ENCODE measurements at places on chromosomes 5 and 9.

DNA sequence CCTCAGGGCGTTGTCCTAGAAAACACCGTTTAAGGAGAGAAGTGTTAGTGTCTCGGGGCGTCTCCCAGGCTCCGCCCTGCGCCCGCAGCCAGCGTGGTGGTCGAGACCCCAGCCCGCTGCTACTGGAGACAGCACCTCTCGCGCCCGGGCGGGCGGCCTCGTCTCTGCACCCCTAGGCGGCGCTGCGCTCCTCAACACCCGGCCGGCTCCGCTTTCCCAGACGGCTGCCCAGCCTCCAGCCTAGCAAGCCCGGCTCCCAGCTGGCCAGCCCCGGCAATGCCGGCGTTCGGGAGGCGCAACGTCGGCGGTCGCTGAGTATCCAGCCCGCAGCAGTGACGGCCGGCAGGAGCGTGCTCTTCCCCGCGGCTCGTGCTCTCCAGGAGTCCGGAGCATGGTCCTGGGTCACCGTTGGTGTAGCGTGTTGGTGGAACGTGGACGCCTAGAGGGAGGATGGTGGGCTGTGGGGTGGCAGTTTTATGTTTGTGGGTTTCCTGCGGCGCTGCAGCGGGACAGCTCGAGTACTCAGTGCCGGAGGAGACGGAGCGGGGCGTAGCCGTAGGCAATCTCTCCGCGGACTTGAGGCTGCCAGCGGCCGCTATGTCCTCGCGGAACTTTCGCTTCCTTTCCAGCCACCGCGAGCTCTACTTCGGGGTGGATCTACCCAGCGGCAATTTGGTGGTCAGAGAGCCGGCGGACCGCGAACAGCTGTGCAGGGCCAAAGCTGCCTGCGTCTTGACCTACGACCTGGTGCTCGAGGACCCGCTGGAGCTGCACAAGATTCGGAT, 536 bp downstream of the PCDHAC1 start:
- peak; percentile 34 for DNase-seq

DNA sequence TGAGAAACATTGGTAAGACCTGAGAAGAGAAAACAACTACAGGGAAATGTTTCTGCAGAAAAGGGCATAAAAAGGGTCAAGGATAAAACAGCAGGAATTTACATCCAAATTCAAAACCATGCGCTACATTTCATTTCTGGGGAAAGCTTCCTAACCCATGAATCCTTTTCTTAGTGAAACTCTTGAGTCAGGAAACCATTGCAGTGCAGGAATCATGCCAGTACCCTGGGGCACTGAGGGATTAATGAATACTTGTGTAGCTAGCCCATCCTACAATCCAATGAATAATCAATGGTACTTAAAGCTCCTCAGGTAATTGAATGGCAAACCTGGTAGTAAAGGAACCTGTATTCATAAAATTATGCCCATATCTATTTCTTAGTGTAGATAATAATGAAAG, 580.5 kb downstream of the TLE1 start:
- no peak for DNase-seq

- no peak for DNase-seq
Measured at GRCh38 chr5:138095100-138095907, 11.5 kb downstream of the WNT8A start.

GRCh38 chr5:141434006-141434405, 3.7 kb downstream of the PCDHGA12 start:
- DNase-seq = no peak

- no peak for DNase-seq
Measured at GRCh38 chr5:132475497-132475882, 15.1 kb downstream of the IRF1 start.

- DNase-seq = no peak
Measured at GRCh38 chr9:94586316-94586715, 7.3 kb downstream of the FBP2 start.

- DNase-seq = no peak
Measured at GRCh38 chr9:75200892-75201470, 112.7 kb downstream of the OSTF1 start.

DNA sequence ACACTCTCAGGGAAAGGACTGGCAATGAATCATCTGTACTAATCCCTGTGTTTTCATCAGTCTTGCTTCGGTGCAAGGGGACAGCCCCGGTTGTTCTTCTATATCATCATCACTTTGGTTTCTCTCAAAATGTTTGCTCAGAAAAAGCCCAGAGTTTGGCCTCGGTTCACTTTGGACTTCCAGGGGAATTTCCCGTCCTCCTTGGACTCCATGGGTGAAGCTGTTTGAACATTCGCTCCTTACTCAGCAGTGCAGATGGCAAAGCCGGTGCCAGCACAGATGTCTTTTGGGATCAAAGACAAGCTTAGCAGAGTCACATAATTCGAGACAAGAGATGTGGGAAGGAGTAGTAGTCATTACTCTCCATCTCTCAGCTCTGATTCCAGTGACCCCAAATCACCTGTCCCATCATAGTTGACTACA, 69.8 kb upstream of the TNFSF8 start:
- peak; percentile 31 for DNase-seq

- no peak for DNase-seq
Measured at GRCh38 chr9:110886832-110887231, 151.4 kb downstream of the LPAR1 start.

GRCh38 chr9:89436326-89436725, 61.6 kb downstream of the SEMA4D start:
- DNase-seq = no peak

DNA sequence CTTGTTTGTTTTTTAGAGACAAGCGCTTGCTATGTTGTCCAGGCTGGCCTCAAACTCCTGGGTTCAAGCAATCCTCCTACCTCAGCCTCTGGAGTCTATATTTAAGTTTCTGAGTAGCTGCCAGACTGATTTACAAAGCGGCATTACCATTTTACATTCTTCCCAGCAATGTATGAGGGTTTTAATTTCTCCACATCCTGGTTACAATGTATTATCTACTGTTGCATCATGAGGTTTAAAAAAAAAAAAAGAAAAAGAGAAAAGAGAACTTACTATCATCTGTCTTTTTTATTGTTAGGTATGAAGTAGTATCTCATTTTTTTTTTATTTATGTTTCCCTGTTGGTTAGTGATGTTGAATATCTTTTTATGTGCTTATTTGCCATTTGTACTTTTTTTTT, 18.9 kb upstream of the CLINT1 start:
- no peak for DNase-seq

DNA sequence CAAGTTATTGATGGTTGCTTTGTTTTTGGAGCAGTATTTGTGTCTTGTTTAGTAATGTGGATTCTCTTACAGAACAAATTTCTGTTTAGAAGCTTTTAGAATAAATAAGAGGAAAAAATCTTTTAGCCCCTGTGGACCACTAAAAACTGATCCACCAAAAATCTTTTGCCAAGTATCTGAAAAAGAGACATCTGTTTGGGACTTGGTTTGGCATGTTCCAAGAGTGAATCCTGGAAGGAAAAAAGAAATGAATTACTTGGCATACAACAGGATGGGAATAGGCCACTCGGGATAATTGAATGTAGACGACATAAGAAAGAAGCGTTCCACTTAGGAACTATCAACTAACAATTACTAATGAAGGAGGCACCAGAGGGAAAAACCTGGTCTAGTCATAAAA, 1350.1 kb upstream of the C9orf72 start:
- DNase-seq = no peak

DNA sequence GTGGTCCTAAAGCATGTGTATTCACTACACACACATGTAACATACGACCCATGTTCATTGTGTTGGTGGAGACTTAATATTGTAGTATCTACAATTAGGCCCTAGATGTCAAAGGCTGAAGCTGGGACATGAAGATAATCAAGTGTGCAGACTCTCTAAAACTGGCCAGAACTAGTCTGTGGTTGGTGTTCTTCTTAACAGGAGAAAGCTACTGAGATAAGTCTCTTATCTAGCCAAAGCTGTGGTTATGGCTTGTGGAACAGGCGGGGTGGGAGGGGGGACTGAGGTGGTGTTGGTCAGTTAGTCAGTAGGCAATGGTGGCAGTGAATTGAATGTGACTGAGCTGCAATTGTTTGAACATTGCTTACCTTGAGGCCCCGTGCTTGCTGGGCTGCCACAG, 112.7 kb upstream of the SLC24A2 start:
- no peak for DNase-seq

- no peak for DNase-seq
Measured at GRCh38 chr9:89477384-89477783, 20.5 kb downstream of the SEMA4D start.

GRCh38 chr5:159341145-159341544, 10.9 kb upstream of the IL12B start:
- no peak for DNase-seq

DNA sequence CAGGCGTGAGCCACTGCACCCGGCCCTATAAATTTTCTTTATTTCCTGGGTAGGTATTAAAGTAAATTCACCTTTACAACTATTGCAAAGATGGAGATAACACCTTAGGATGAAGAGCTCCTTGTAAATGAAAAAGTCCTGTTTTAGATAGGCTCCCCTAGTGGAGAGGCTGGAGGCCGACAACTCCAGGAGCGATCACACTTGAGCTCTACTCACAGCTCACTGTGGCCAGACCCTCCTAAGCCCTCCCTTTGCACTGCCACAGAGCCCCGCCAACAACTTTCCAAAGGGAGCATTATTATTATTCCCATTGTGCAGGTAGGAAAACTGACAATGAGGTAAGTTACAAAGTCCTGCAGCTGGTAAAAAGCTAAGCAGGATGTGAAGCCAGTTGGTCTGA, 139.1 kb upstream of the ERCC6L2 start:
- DNase-seq = no peak

DNA sequence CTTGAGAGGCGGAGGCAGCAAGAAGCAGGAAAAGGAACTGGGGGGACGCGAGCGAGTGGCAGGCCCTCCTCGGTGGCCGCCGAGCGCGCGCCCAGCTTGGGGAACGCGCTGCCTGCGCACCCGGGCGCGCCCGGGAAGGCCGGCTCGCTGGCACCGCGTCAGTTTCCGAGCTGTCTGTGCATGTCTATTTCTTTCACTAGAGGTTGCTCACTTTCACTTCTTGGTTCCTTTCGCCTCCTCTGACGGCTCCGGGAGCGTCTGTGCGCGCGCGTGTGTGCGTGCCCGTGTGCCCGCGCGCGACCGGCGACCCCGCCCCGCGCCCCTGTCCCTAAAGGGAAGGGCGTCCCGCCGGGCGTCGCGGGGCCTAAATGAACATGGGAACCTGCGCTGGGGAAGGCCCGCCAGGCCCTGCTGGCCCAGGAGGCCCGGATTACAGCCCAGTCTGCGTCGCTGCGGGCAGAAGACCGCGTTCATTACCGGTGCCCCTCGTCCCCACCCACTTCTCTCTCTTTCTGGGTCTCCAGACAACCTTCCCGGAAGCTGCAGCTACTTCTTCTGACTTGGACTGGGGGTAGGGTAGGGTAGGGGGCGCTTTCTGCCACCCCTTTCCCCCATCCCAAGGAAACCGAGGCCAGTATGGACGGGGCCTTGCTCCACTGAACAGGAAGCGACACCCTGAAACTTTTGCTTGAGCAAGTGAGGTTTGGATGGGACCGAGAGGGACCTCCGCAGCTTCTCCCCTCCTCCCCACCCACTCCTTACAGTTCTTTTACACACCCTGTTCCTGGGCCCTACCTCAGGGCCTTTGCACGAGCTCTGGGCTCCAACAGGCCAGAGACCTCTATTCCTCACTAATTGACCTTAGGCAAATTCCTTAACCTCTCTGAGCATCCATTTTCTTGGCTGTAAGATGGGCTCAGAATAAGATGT, 205.8 kb upstream of the IER5L start:
- peak; percentile 48 for DNase-seq

DNA sequence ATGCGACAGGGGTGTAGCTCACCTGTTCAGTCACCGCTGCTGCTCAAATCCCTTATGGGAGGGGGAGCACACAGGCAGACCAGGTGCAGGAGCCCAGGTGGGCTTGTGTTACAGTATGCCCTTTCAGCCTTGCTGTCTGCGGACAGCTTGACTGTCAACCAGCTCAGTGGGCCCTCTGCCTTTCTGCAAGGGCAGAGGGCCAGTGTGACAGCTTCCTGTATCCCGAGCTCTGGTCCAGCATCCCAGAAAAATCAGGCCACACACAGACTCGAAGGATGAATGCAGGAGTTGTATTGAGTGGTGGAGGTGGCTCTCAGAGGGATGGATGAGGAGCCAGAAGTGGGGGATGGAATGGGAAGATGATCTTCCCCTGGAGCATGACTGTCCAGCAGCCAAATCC, 172.2 kb downstream of the C5orf15 start:
- DNase-seq = no peak

GRCh38 chr9:76912636-76913275, 6.8 kb upstream of the PRUNE2 start:
- no peak for DNase-seq

GRCh38 chr5:158880483-158881001, 219.2 kb downstream of the EBF1 start:
- no peak for DNase-seq

- DNase-seq = no peak
Measured at GRCh38 chr5:106833517-106833916, 837.2 kb downstream of the EFNA5 start.

DNA sequence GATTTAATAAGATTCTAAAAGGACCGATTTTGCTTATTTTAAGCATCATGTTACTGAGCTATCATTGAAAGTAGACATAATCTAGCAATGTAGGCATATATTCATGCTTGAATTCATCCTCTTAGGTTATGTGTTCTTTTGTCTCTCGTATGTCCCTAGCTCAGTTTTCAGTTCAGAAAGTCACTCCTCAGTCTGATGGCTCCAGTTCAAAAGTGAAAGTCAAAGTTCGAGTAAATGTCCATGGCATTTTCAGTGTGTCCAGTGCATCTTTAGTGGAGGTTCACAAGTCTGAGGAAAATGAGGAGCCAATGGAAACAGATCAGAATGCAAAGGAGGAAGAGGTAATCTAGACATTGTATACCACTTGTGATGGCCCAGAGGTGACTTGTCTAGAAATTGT, 39.2 kb downstream of the HSPA4 start:
- DNase-seq = no peak

- DNase-seq = no peak
Measured at GRCh38 chr5:33065131-33065530, 354.0 kb downstream of the NPR3 start.

- DNase-seq = no peak
Measured at GRCh38 chr9:6109571-6109970, 94.1 kb upstream of the RANBP6 start.

GRCh38 chr5:147170603-147171002, 64.2 kb upstream of the STK32A start:
- no peak for DNase-seq

DNA sequence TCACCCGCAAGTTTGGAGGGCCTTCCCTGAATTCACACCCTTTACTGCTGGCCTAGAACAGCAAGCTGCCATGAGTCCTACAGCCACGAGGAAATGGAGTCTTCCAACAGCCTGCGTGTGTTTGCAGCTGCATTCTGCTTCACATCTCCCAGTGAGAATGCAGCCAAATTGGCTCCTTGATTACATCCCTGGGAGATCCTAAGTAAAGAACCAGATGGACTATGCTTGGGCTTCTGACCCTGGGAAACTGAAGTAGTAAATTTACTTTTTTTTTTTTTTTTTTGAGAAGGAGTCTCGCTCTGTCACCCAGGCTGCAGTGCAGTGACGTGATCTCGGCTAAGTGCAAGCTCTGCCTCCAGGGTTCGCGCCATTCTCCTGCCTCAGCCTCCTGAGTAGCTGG, 617.0 kb upstream of the CDH18 start:
- no peak for DNase-seq

GRCh38 chr9:110995420-110996340, 42.6 kb downstream of the LPAR1 start:
- DNase-seq = no peak

- DNase-seq = no peak
Measured at GRCh38 chr9:6771722-6772121, 13.9 kb downstream of the KDM4C start.
